Lung (tissue), 17 donors: ENCODE measurements at places on chromosomes 4 and X. TPM values are rescaled to one million over a fixed set of nuclear protein-coding genes. Genes with fewer than 3 reads are reported as not detected.
A peak's percentile ranks its signal among the peaks of the same experiment; 100 is the strongest.

NFKB1 gene
- total RNA-seq: 66.0 TPM

MAGEA8 gene
- total RNA-seq: not detected

CTAG2 gene
- total RNA-seq: not detected

CTAG1A gene
- total RNA-seq: not detected

DNA sequence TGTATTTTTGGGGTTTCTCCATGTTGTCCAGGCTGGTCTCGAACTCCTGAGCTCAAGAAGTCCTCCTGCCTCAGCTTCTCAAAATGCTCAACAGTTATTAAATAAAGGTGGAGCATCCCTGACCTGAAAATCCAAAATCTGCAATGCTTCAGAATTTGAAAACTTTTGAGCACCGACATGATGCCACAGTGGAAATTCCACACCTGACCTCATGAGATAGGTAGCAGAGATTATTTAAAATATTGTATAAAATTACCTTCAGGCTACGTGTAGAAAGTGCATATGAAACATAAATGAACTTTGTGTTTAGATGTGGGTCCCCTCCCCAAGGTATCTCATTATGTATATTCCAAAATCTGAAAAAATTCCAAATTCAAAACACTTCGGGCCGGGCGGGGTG, 42.7 kb upstream of the PDGFRA start:
- no peak for DNase-seq

DNA sequence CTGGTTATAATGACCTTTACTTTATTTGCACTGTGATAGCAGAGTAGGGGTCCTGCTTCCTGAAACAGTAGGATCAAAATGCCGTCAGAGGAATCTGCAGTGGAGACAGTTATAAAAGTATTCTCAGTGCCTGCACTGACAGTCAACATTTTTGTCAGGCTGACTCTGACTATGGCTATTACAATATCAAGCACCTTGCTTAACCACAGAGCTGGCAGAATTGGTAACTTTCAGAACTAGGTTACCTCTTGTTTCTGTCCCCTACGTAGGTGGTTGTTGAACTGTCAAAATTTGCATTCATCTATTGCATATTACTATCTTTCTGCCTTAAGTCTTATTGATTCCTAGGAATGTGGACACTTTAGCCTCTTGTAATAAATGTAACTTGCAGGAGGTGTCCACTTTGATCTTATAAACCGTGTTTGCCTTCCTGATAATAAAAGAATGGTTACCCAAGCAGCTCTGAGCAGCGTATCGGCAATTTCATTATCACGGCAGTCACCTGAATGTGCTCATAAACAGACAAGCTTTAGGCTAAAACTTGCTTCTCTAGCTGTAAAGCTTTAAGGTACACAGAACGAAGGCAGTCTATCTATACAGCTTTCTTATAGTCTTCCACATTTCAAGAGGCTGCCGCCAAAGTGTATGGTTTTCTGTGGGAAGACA, 353.0 kb upstream of the GALNT7 start:
- no peak for DNase-seq

GRCh38 chrX:136867096-136867491, 13.4 kb downstream of the RBMX start:
- DNase-seq: no peak

DNA sequence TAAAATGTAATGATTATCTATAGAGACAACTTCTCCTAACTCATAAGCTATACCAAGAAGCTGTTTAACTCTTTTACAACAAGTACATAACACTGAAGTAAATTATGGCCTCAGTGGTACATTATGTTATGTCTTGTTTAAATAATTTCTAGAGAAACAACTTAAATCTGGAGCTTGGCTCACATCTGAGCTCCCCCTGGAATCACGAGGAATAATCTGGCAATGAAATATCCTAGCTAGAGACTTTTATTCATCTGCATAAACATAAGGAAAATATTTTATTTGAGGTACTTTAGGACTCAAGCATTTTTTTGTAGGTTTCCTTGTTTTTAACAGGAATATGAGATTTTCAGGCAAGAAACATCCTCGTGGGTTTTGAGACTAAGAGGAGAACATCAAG, 354.7 kb upstream of the SLC7A11 start:
- no peak for DNase-seq

DNA sequence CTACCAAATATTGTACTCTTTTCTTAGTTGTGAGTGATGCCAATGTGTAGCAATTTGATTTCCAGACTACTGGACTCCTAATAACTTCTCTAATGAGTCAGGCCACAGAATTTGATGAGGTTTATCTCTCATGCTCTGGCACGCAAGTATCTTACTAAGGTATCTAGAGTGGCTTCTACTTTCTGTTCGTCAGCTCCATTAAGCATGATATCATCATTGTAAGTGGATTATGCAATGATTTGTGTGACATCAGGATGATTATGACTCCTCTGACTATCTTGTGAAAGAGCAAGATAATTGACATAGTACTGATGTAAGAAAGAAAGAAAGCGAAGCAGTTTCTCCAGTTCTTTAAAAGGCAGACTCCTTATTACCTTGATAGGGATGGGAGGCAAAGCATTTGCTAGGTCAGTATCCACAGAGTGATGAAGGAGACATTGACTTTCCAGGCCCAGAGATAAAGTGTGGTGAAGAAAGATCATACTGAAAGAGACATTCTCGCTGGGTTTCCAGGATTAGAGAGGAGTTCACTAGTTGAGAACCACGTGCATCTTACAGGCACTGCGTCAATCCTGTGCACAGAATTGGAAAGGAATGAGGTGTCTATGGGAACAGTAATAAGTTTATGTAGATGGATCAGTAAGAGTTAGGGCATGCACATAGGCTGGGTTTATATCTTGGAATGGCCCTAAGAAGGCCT, 161.9 kb upstream of the STK26 start:
- no peak for DNase-seq

- DNase-seq: peak; percentile 79
Measured at GRCh38 chr4:151760002-151760401, 805 bp downstream of the GATB start.

GRCh38 chrX:101744085-101744484, 84.4 kb upstream of the ARMCX2 start:
- peak; percentile 29 for DNase-seq

GRCh38 chr4:76801621-76802235, 96.2 kb downstream of the SOWAHB start:
- peak; percentile 67 for DNase-seq
